NCI-H446 (cell line): ENCODE measurements at places on chromosomes 11 and 22.
A peak's percentile ranks its signal among the peaks of the same experiment; 100 is the strongest.

DNA sequence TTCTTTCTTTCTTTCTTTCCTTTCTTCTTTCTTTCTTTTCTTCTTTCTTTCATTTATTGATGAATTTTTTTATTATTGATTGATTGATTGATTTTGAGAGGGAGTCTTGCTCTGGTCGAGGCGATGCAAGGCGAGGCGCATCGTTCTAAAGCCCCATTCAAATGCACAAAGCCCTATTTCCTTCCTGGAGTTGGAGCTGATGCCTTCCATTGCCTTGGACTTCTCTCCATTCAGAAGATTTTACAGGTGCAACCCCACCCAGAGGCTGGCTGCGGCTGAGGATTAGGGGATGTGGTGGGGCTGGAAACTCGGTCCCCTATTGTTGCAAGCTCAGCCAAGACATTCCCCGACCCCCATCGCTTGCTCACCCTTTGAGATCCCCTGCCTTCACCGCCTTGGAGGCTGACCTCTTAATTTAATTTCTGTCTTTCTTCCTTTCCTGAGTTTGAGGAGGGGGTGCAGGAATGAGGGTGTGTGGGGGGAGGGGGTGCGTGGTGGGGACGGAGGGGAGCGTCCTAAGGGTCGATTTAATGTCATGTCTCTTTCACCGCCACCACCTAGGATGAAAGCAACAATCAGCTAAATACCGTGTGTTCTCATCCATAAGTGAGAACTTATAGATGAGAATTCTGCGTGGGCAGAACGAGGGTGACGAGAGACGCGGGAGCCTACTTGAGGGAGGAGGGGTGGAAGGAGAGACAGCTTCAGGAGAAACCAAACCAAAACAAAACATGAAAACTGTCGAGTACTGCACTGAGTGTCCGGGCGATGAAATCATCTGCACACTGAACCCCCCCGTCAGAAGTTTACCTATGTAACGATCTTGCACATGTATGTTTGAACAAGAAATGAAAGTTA, 3913.9 kb upstream of the OR11H1 start:
- DNase-seq: no peak

DNA sequence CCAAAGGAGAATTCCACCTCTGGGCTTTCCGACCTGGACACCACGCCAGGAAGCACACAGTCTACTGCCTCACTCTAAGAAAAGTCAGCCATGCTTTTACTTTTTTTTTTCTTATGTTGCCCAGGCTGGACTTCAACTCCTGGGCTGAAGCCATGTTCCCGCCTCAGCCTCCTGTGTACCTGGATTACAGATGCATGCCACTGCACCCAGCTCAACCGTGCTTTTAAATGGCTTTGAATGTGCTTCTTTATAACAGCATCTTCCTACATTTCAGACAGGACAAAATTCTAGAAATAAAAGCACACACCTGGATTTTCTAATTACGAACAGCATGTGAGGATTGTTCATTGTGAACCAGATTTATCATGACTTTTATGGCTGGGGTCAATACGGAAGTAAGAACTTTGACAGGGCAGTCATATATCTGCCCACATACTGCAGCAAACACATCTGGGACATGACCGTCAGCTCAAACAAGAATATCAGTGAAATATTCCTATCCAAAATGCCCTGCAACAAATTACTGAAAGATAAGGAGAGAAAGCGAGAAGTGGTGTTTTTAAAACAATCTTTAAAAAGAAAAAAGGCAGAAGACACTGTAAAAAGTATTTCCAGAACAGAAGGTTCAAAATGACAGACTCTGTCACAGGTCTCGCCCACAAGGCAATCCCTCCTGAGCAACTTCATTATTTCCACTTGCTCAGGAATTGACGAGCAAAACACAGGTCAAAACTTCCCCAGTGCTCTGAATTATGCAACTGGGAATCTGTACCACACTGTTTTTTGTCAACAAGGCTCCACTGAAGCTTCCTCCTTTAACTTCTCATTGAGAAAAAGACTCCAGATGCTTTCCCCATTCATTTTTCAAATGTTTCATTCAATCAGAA, 42.1 kb downstream of the PACSIN2 start:
- DNase-seq: no peak

DNA sequence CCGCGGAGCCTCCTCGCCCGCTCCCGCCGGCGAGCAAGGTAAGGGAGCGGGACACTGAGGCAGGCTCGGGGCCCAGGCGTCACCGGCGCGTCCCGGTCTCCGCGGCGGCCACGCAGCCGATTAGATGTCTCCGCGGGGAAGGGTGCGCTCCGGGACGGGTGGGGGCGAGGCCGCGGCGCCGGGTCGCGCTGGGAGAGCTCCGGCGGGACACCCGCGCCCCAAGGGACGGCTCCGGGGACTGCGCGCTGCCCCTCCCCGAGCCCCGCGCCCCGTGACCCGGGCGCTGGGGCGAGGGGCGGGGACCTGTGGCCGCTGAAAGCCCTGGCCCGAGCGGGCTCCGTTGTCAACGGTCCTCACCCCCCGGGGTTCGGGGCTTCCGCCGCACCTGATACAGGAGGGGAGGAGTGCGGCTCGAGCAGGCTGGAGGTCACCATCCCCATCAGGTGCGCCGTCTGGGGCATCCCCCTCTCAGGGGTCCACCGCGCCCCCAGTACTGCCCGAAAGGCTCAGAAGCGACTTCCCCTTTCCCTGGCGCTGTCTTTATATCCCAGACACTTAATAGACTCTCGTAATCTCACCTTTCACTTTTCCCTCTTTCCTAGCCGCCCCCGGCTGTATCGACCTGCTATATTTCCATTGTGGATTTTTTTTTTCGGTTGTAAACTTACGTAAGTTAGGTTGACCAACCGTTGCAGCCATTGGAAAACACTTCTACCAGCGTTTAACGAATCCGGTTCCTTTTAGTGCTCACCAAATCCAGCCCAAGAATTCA, 573 bp downstream of the PPFIA1 start:
- no peak for DNase-seq

DNA sequence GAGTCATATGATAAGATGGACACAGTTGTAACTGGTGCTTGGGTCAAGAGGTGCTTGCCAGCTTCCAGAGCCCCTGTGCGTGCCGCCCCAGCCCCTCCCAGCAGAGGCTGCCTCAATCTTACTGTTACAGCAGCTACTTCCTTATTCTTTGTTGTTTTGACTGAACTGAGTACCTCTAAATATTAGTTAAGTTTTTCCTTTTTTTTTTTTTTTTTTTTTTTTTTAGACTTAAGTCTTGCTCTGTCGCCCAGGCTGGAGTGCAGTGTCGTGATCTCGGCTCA, 8.8 kb downstream of the ZBED4 start:
- DNase-seq: no peak

- peak; percentile 62 for DNase-seq
Measured at GRCh38 chr11:118530683-118531596, at the start of gene TMEM25. Gene TMEM25, plus strand, starts transcription at chr11:118531192. Its CDS starts 610 bp downstream, at chr11:118531802.

GRCh38 chr11:3964056-3964455, 108.6 kb downstream of the STIM1 start:
- no peak for DNase-seq

GRCh38 chr11:14454861-14455632, 44.6 kb downstream of the COPB1 start:
- DNase-seq: no peak

DNA sequence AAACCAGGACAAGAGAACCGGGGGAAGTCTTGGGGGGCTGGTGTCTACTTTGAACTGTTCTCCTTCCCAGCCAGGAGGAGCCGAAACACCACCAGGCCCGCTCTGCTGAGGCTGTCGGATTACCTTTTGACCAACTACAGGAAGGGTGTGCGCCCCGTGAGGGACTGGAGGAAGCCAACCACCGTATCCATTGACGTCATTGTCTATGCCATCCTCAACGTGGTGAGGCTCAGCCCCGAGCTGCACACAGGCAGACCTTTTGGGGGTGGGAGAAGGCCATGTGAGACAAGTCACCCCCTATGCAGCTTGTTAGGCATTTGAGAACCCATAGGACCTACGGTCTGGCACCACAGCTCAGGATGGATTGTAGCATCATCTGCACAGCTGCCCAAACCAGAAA, 2.8 kb downstream of the HTR3A start:
- DNase-seq: no peak

DNA sequence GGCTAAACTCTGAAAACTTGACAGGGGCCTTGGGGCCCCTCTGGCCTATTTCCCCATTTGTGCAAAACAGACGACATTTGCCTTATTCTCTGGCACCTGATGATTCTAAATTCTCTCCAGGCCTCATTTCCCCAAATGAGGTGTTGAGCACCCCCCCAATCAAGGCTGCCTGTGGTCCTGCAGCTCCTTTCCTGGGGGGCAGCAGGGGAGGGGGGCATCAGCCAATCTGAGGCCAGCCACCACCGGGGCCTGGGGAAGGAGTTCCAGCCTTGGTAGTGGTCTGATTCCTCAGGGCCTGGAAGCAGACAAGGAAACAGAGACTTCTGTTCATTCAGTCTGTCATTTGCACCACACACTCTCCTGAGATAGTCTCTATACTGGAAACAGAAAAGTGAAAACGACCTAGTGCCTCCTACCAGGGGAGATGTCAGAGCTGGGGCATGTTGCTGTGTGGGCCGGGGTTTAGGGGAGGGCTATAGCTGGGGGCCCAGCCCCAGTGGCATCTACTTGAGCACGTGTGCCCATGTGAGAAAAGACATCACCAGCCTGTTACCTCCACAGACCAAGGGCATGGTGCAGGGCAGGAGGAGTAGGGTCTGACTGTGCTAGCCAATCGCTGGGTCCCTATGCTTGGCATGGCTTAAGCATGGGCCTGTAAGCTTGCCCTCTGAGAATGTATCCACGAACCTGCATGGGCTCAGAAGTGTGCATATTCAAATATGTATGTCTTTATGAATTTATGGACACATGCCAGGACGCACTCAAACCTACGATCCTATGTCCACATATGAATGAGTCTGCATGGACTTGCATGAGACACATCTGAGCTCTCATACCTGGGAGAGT, 1.8 kb upstream of the TPBGL start:
- no peak for DNase-seq
